ENCODE measurements at places on chromosomes 3 and 15. TPM values are rescaled to one million over a fixed set of nuclear protein-coding genes. Genes with fewer than 3 reads are reported as not detected.

DLL4 gene
- 10.0 TPM for polyA plus RNA-seq

DNA sequence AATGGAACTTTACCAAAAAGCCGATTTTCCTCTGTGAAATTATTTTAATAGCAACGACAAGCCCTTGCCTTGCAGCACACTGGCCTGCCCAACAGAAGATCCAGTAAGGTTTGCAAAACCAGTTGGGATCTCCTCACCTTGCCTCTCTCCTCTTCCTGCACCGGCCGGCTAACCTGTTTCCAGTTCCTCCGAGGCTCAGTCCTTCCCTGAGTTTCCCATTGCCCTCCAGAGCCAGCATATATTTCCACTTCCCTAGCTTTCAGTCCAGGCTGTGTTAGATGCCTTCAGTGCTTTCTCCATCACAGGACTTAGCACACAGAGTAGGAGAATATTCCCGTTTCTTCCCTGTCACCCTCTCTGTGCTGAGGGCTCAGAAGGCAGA is 60.3 kb downstream of the NOX5 start:
- no peak for DNase-seq

DNA sequence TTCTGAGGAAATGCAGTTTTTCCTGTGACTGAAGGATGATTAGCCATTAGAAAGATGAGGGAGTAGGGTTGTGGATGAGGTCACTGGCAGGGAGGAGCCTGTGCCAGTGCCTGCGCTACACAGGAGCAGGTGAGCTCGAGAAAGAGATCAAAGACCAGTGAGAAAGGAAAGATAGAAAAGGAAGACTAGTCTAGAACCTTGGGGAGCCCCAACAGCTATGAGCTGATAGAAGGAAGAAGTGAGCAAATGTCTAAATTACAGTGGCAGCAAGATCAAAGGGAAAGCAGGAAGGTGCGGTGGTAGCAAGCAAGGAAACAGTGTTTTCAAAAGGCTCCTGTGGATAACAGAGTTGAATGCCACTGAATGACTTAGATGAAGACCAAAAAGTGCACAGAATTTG is 39.6 kb downstream of the LNP1 start:
- no peak for DNase-seq

PPP2R3A gene
- 24.2 TPM for polyA plus RNA-seq

GRCh38 chr3:120193554-120193953 is 91.5 kb downstream of the GPR156 start:
- no peak for DNase-seq

Data from right renal pelvis (tissue), 4 donors.